ENCODE measurements at places on chromosomes 16 and 17.

- no peaks in the 10 kb centered on the region for H3K4me1 ChIP-seq
- no peaks in the 10 kb centered on the region for H3K27me3 ChIP-seq
- no peak for DNase-seq
- no peak overlapping the region for H3K27ac ChIP-seq
Measured at GRCh38 chr17:8368193-8368592, 8.3 kb downstream of the KRABD2 start.

DNA sequence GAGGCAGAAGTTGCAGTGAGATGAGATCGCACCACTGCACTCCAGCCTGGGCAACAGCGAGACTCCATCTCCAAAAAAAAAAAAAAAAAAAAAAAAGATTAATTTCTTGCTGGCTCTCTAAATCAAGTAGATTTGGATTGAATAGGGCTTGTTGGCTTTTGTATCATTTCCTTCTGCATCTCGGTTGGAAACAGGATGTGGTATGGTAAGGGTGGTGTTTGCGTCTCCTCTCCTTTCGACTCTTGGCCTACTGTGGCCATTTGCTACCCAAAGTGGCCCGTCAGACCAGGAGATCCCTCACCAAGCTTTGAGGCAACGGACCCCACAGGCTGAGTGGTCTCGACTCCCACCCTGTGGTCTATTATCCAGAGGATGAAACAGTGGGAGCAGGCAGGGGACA, 168.0 kb upstream of the IRX3 start:
- no peak overlapping the region for H3K27ac ChIP-seq
- H3K4me1 ChIP-seq: no peaks in the 10 kb centered on the region
- no peak overlapping the region for H3K4me3 ChIP-seq
- no peaks in the 10 kb centered on the region for H3K27me3 ChIP-seq
- DNase-seq: no peak

- peak; percentile 92 for DNase-seq
- peaks cover 33% of the 10 kb centered on the region for H3K4me1 ChIP-seq
- H3K27me3 ChIP-seq: no peaks in the 10 kb centered on the region
- H3K4me3 ChIP-seq: peak within 1 kb of the TSS; percentile 77
- peaks cover 17% of the 10 kb centered on the region for H3K36me3 ChIP-seq
Measured at GRCh38 chr17:30906101-30906911, at the start of gene TEFM. Gene TEFM (minus strand): TSS chr17:30906238. CDS start chr17:30906198, 40 bp downstream.

GRCh38 chr17:80545499-80545826, 825 bp downstream of the RPTOR start:
- H3K36me3 ChIP-seq: peaks cover 12% of the 10 kb centered on the region
- H3K27ac ChIP-seq: peak overlapping the region; percentile 82
- H3K4me3 ChIP-seq: peak overlapping the region; percentile 72
- DNase-seq: no peak

DNA sequence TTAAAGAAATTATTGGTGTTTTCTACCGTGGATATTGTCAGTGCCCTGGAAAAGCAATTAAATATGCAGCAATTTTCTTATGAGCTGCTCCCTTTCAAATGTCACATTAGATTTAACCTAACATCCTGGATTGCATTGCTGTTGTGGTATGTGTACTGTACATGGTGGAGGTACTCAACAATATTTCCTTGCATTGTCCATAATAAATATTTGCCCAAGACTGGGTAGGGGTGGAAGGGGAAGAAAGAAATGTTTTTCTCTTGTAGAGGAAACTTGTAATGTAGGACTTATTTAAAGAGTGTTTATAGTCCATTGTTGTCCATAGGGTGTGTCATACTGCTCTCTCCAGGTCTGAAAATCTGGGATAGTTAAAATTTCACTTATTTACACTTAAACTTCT, 346.2 kb upstream of the TBX2 start:
- H3K27ac ChIP-seq: no peak overlapping the region
- H3K27me3 ChIP-seq: no peaks in the 10 kb centered on the region
- no peaks in the 10 kb centered on the region for H3K36me3 ChIP-seq
- H3K4me1 ChIP-seq: no peaks in the 10 kb centered on the region
